ENCODE measurements at places on chromosomes 11 and 22. TPM values are rescaled to one million over a fixed set of nuclear protein-coding genes. Genes with fewer than 3 reads are reported as not detected.

Gene MFRP
- not detected for total RNA-seq

Gene OR2AG2
- not detected for total RNA-seq

Gene PANX3
- total RNA-seq = not detected

- no peak overlapping the region for H3K27ac ChIP-seq
- no peak for DNase-seq
- H3K4me3 ChIP-seq = no peak overlapping the region
- no peaks in the 10 kb centered on the region for H3K36me3 ChIP-seq
- no peaks in the 10 kb centered on the region for H3K4me1 ChIP-seq
- no peaks in the 10 kb centered on the region for H3K27me3 ChIP-seq
Measured at GRCh38 chr22:40051322-40051721, 56.6 kb downstream of the FAM83F start.

DNA sequence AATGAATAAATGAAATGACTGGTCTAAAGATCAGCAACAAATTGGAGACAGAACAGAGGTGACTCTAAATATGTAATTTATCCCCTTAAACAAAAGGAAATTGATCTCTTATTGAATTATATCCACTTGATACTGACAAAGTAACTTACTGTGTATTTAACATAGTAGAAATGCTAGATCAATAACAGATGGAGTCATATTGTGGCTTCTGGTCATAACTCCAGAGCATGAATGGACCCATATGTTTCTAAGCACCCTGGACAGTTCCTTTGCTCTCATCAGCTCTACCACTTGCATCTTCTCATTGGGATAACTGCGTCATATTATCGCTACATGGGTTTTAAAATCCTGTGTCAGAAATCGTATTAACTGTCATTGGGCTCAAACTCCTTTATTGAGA lies 222.3 kb downstream of the ETS1 start:
- no peaks in the 10 kb centered on the region for H3K4me1 ChIP-seq
- H3K27ac ChIP-seq = no peak overlapping the region
- H3K4me3 ChIP-seq = no peak overlapping the region

DNA sequence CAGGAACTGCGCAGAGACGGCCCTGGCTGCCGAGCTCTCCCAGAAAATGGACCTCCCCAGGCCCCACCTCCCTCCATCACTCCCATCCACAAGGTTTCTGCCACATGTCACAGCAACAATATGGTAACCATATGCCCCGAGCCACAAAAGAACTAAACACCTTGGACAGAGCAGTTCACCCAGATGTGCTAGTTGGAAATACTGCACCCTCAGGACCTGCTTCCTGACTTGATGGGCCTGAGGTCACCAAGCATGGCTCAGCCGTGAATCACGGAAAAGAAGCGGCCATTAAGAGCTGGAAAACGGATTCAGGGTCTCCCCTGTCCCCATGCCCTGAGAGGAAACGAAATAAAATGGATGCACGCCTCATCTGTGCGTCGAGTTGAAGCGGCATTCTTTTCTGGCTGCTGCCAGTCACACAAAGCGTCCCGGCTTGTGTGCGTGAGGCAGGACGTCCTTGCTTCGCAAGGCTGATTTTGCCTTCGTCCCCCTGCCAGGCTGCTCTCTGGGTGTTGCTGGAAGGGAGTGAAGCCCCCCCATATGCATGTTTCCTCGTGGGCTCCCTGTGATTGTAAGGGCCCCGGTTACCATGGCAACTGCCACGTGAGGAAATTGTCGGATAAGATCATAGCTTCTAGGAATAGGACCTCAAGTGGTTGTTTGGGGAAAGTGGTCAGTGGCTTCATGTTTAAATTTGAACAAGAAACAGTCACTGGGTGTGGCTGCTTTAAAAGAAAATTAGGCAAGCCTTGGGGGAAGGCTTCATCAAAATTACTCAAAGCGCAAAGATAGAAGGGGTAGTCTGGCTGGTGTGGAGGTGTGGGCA lies 51.7 kb downstream of the FLI1 start:
- no peak for DNase-seq
- H3K4me3 ChIP-seq = no peak overlapping the region
- H3K36me3 ChIP-seq = no peaks in the 10 kb centered on the region

Data from aorta (tissue), 5 donors.